Stimulated activated memory B cell treated with anti-CD40 and anti-IgM and Interleukin-4, amounts not matched to agents 10 μg/mL and 1 μg/mL and 100 μg/mL, for 72 hours (primary cell): ENCODE measurements at places on chromosomes 4 and X.
A peak's percentile ranks its signal among the peaks of the same experiment; 100 is the strongest.

DNA sequence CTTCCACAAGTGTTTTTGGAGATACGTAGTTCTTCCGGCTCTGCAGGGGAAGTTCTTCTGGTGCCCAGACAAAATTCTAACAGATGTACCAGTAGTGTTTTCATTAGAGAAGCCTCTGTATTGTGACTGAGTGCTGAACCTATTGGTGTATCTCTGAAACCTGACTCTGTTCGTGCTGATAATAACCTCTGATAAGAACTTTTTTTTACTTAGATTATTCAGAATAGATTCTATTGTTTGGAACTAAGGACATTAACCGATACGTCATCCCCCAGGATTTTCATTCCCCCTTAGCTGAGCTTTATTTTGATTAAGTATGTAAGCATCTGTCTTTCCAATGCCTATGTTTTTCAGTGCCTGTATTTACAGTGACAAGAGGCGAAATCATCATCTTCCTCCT, 362.9 kb downstream of the PDGFC start:
- ATAC-seq = no peak

GRCh38 chr4:121177246-121178137, 13.4 kb upstream of the TNIP3 start:
- ATAC-seq = no peak

DNA sequence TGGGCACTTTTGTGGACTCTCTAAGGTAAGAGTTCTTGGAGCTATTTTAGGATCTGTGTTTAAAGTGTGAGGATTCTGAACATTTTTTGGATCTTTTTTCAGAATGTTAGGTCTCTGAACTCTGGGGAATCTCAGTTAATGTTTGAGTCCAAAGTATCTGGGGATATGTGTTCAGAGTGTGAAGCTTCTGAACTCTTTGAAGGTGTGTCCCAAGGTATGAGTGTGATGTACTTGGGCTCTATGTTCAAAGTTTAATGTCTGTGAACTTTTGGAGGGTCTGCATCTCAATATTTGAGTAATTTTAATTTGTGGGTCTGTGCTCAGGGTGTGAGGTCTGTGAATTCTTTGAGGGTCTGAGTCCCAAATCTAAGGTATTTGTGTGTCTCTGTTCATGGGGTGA, 35.4 kb upstream of the PAGE4 start:
- ATAC-seq = no peak

DNA sequence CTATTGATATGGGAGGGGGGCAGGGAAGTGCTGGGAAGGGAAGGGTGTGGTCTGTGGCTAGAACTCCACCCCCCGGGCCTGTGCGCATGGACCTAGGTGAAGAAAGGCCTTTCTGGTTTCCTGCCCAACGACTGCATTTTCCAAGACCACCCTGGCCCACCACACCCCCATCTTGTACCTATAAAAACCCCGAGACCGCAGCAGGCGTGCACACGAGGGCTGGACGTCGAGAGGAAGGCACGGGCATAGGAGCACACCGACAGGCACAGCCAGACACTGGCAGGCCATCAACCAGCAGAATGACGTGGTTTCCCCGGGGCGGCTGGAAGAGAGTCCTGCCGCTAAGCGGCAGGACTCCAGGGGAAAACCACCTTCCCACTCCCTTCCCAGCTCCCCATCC, 981.1 kb downstream of the PCDH7 start:
- no peak for ATAC-seq

DNA sequence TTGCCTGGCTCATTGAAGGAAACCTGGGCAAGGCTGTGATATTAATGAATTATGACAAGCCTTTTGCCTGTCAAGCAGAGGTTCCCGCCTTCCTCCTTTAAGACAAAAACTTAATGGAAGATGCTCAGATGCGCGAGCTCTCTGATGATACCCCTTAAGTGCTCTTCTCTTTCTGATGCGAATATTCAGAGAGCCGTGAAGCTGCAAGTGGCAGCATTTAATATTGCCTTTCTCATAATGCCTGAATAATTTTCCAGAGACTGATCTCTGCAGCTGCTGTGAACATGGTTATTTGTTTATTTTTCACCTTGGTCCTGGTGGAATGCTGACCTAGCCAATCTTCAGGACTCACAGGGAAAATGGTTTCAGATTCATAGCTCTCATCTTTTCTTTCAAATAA, 251.8 kb downstream of the TENM3 start:
- ATAC-seq = no peak

GRCh38 chr4:40837094-40837870, 87.5 kb downstream of the NSUN7 start:
- no peak for ATAC-seq

DNA sequence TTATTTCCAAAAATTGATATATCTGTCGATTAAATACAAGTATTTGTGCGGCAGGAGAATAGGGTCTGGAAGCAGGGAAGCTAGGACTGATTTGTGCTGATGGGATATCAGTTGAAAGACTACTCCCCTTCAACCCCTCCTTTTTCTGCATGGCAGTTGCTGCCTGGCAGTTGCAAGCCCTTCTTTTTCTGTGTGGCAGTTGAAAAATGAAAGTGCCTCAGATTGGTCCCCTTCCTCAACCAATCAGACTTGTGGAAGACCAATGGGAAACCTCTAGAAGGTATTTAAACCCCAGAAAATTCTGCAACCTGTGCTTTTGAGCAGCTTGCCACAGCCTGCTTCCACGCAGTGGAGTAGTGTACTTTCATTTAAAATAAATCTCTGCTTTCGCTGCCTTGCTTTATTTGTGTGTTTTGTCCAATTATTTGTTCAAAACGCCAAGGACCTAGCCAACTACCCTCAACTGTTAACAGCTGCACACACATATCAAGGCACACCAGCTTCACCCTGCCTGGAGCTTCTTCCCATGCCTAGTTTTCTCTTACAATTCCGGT, 1.5 kb upstream of the TMA16 start:
- ATAC-seq = no peak

GRCh38 chrX:49970674-49971073, 48.3 kb downstream of the CLCN5 start:
- no peak for ATAC-seq

DNA sequence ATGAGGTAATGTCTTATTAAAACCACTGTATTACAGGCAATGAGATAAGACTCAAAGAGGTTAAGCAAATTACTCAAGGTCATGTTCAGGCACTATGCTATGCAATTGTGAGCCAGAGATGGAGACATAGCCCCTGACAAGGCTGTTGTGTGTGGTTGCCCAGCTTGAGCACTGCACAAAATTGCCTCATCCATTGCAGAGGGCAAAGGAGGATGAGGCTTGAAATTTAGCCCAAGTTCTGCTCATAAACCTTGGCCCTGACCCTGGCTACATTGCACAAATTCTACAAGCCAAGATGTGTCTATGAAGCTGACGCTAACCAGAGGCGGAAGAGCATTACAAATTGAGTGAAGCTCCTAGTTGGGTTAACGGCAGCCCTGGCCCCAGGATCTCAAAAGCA, 65.6 kb upstream of the PGM2 start:
- ATAC-seq = no peak

- no peak for ATAC-seq
These were observed 72.1 kb upstream of the SPANXC start for GRCh38 chrX:141314441-141314840.

DNA sequence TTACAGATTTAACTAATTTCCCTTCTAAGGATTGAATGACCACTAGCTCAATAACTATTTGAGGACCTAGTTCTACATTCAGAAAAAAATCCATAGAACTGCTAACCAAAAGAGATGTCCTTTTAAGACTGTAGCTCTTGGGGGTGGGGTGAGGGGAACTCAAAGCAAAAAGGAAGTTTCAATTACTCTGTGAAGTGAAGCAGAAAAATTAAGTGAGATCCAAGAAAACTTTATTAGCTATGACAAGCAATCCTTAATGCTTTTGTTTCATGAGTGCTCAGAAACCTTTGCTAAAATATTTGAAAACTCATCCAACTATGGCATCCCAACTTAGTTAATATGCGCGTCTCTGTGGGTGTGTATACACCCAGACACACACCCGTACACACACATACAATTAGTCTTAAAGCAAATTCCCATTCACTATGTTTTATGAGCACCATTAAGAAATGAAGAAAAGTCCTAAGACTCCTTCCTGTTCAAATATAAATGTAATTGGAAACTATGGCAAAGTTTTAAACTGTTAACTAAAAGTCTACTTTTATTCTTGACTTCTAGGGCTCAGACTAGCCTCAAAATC, 44.5 kb downstream of the GPC4 start:
- no peak for ATAC-seq

- ATAC-seq = no peak
These were observed 2353.5 kb downstream of the ARAP2 start for GRCh38 chr4:33890841-33891240.

DNA sequence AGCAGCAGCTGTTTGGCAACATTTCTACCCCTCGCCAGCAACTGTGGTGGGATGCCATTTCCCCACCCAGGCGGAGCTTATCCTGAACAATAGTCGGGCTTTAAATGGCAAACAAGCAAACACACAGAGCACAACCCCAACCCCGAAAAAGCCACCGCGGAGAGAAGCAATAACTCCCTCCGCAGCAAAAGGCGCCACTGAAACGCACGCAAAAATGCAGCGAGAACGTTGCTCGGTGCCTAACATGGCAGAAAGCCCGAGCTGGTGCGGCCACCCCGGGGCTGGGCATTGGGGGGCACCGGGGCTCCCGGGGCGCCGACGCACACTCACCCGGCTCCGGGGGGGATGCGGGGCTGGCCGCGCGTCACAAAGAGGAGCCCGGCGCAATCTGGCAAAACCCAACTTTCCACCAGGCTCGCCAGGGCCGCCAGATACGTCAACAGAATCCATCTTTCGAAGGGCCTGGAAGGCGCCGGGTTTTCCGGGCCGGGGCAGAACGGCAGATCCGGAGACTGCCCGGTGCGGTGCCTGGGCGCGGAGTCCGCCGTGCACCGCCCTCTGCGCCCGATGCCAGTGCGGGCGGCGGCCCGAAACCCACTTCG, 818 bp downstream of the RAI2 start:
- no peak for ATAC-seq

DNA sequence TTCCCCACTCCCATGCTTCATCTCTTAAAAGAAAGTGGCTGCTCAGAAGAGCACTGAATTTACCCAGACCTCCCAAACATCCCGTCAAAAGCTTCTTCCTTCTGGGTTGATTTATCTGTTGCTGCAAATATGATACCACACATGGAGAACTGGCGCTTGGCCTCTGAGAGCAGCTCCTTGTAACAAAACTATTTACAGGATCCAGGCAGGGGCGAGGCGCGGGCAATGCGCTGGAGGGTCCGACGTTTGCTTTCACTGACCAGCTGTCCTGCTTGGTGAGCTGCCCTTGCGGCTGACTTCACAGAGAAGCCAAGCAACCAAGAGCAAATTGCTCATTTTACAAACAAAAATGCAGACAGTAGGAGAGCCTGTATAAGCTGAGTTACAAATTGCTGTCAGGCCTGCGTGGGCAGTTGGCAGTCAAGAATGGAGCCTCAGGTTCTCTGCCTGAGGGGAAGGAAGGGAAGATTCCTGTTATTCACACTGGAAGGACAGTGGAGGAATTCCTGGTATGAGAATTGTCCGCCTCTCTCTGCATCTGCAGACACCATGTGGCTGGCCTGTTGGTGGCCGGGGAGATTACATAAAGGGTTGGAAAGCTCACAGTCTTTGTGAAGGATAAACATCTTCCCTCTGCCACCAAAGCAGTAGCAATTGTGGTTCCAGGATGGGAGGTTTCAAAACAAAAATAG, 192.2 kb upstream of the LEF1 start:
- ATAC-seq = no peak

- ATAC-seq = no peak
These were observed 9.0 kb upstream of the TSPYL2 start for GRCh38 chrX:53073115-53073586.

DNA sequence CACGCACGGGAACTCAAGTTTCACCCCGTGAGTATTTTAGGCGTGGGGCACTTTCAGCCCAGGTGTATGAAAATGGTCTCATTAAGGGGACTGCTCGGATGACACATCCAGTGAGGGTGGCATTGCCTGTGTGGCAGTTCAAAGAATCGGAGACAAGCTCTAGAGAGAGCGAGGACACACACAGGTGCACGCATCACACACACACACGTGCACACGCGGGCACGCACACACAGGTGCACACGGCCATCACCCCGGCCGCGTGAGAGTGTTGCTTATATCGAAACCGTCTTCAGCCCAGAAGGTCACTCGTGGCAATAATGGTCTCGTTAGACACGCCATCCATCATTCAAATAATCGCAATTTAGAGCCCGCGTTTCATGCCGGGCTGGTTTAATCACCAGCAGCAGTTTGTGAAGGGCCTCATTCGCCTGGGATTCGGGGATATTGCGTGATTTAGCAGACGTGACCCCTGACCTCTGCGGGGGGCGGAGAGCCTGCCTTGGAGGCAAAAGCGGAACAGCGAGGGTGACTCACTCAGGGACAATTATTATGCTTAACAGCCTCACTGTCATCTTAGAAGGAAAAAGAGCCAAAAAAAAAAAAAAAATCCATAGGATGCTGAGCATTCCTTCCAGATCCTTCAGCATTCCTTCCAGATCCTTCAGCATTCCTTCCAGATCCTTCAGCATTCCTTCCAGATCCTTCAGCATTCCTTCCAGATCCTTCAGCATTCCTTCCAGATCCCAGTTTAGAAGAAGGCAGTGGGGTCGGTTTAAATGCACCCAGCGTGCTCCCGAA, 89.4 kb upstream of the PPP2R3B start:
- ATAC-seq = no peak

GRCh38 chr4:70705183-70706043, 16.4 kb upstream of the RUFY3 start:
- peak; percentile 84 for ATAC-seq
